ENCODE measurements at places on chromosomes 12 and 14. TPM values are rescaled to one million over a fixed set of nuclear protein-coding genes. Genes with fewer than 3 reads are reported as not detected.

ATF1 gene
- 28.3 TPM for total RNA-seq

DNA sequence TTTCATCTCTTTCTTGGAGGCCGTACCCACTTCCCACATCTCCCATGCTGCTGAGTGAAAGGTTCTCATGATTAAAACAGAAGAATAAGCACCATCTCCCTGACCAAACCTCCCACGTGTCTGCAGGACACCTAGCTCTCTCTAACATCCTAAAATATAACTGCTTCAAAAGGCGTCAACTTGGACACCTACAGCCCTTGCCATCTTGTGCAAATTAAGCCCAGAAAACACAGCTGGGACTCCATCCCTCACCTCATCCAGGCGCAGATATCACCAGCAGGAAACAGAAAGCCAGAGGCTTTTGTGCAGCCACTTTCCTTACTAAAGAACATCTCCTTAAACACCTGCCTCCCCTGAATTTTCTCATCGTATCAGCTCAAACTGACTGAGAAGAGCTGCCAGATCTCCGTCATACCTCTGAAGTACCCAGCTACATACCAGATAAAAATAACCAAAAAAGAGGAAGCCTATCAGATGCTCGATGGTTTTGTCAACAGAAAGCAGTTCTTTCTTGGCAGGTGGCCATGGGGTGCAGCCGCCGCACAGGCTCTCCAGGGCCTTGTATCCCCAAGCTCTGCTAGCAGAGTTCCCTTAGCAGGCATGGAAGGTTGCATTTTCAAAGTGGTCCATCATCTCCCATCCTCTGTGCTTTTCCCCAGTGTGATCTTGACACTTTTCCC is 28.8 kb downstream of the MAP3K9 start:
- peak; percentile 15 for DNase-seq

PZP gene
- total RNA-seq, result 0.36 TPM

RAD9B gene
- total RNA-seq, result 0.63 TPM

GRCh38 chr12:47082796-47083621 is 3.2 kb upstream of the AMIGO2 start:
- DNase-seq, result no peak

GRCh38 chr12:18864900-18865561 is 127.1 kb downstream of the CAPZA3 start:
- DNase-seq, result no peak

GLIPR1L1 gene
- not detected for total RNA-seq

GRCh38 chr14:68871392-68871791 is 78.5 kb upstream of the ZFP36L1 start:
- DNase-seq, result no peak

DNA sequence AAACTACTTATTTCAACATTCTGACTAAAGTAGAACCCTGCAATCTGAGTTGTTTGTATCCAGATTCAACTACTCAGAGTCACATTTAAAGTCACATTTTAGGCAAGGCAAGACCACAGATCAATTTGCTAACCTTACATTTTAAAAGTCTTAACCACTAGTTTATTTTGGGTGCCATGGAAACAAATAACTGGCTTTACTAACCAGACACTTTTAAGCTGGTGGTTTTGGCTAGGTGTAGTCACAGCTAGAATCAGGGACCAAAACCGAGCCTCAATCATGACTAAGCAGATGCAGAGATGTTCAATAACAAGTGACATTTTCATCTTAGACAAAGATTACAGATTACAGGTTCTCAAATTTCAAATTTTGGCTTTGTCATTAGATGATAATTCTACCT is 115.3 kb downstream of the PDE6H start:
- no peak for DNase-seq

CCDC175 gene
- total RNA-seq, result not detected

DNA sequence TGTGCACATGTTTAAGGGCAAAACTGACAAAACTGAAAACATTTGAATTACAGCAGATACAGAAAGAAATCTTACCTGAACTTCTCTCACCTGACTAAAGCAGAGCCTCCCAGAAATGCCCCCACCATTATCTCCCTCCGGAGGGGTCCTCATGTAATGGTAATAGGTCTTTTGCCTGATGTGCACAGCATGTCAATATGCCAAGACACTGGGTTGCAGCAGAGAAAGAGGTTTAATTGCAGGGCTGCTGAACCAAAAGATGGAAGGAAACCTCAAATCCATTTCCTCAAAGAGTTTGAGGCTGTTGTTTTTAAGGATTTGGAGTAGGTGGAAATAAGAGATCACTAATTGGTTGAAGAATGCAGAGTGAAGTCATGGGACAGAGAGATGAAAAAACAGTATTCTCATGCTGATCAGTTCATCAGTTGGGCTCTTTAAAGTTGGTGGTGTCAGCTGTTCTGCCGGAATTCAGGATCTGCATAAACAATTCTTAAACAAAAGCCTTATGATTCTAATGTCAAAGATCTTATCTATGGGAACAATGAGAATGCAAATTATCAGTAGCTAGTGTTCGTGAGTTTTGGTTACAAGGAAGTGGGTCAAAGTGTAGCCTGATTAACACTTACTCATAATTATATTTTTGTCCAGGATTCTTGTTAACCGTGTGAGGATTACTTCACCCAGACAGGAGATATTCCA is 18.2 kb downstream of the ANG start:
- DNase-seq, result no peak

SLC7A8 gene
- total RNA-seq, result 10.6 TPM

- no peak for DNase-seq
Measured at GRCh38 chr12:108232565-108232964, 103.5 kb downstream of the WSCD2 start.

- no peak for DNase-seq
Measured at GRCh38 chr12:15599266-15600037, 189.7 kb downstream of the EPS8 start.
